Adrenal gland (tissue), 19 donors: ENCODE measurements at places on chromosomes 4 and X. TPM values are rescaled to one million over a fixed set of nuclear protein-coding genes. Genes with fewer than 3 reads are reported as not detected.

- H3K36me3 ChIP-seq: no peaks in the 10 kb centered on the region
- H3K4me3 ChIP-seq: no peak overlapping the region
- H3K27me3 ChIP-seq: no peaks in the 10 kb centered on the region
- DNase-seq: no peak
- H3K27ac ChIP-seq: no peak overlapping the region
Observed at GRCh38 chrX:8591501-8591900, 126.9 kb downstream of the VCX3B start.

- no peaks in the 10 kb centered on the region for H3K27me3 ChIP-seq
- H3K4me3 ChIP-seq: no peak overlapping the region
- H3K4me1 ChIP-seq: peaks cover 28% of the 10 kb centered on the region
- DNase-seq: no peak
- no peaks in the 10 kb centered on the region for H3K36me3 ChIP-seq
Observed at GRCh38 chr4:159312236-159312635, 209.4 kb downstream of the RAPGEF2 start.

GRCh38 chrX:87468941-87469340, 48.7 kb upstream of the KLHL4 start:
- no peak for DNase-seq
- H3K27me3 ChIP-seq: no peaks in the 10 kb centered on the region

GRCh38 chrX:115531818-115532403, 29.1 kb upstream of the PLS3 start:
- no peak for DNase-seq
- no peaks in the 10 kb centered on the region for H3K4me1 ChIP-seq
- no peak overlapping the region for H3K4me3 ChIP-seq
- no peak overlapping the region for H3K27ac ChIP-seq
- peaks cover 7% of the 10 kb centered on the region for H3K27me3 ChIP-seq
- no peaks in the 10 kb centered on the region for H3K36me3 ChIP-seq

- no peak for DNase-seq
- no peaks in the 10 kb centered on the region for H3K36me3 ChIP-seq
- H3K27ac ChIP-seq: no peak overlapping the region
- no peak overlapping the region for H3K4me3 ChIP-seq
- H3K4me1 ChIP-seq: no peaks in the 10 kb centered on the region
- H3K27me3 ChIP-seq: no peaks in the 10 kb centered on the region
Observed at GRCh38 chr4:32440391-32440790, 1720.2 kb downstream of the PCDH7 start.

DNA sequence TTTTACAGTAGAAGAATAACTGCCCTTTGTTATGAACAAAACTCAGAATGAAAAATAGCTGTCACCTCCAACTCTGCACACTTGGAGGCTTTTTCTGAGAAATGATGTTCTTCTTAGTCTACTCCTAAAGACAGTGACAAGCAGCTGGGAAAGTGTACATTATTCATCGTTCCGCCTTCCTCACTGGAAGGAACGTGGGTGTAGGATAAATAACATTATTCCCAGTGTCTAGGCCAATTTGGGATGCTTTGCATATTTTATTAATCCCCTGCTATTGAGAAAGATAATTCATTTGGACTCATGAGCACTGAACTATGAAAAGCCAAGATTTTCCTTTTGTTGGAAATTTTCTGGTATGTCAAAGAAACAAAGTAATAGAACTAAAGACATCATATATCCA, 87.8 kb downstream of the VCX2 start:
- DNase-seq: no peak
- no peaks in the 10 kb centered on the region for H3K36me3 ChIP-seq

Gene AGTR2
- 1.9 TPM for total RNA-seq

GRCh38 chrX:40539214-40540142, 41.3 kb upstream of the ATP6AP2 start:
- DNase-seq: peak; percentile 67
- H3K4me3 ChIP-seq: no peak overlapping the region
- peak overlapping the region; percentile 31 for H3K27ac ChIP-seq
- H3K27me3 ChIP-seq: peaks cover 12% of the 10 kb centered on the region
- H3K36me3 ChIP-seq: no peaks in the 10 kb centered on the region

Gene RPS3A
- 2,651 TPM for total RNA-seq

Gene SPANXB1
- not detected for total RNA-seq

Gene FAM9C
- total RNA-seq: not detected

DNA sequence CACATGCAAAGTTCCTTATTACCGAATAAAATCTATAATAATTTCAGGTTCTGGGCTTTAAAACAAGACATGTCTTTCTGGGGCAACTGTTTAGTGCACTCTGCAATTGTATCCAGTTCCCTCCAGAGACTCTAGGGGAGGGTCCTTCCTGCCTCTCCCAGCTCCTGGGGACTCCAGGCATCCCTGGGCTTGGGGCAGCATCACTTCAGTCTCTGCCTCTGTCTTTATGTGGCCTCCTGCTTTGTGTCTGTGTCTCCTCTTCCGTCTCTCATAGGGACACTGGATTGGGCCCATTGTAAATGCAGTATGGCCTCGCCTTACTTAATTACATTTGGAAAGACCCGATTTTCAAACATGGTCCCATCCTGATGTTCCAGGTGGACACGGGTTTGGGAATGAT, 10.9 kb upstream of the ASMTL start:
- no peaks in the 10 kb centered on the region for H3K36me3 ChIP-seq
- DNase-seq: no peak
- H3K4me1 ChIP-seq: no peaks in the 10 kb centered on the region
- peaks cover 4% of the 10 kb centered on the region for H3K27me3 ChIP-seq

DNA sequence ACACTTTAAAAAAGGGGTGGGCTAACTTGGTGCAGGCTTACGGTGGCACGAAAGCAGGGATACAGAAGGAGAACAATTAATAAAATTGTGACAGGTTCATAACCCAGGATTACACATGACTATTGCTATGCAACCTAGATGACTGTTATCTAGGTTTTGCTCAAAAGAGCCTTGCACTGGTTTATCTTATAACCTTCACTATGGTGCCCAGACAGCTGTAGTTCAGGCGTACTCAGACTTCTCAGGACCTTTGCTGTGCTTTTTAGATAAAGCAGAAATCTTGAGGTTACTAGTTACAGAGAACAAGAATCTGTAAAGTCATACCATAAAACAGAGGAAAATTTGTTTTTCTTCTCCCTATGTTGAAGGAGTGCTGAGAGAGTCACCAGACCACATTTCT, 44.4 kb downstream of the UGT2A3 start:
- no peaks in the 10 kb centered on the region for H3K36me3 ChIP-seq
